Activated CD4-positive, alpha-beta T cell treated with anti-CD3 and anti-CD28 coated beads for 24 hours (primary cell): ENCODE measurements at places on chromosomes 2 and 18.

DNA sequence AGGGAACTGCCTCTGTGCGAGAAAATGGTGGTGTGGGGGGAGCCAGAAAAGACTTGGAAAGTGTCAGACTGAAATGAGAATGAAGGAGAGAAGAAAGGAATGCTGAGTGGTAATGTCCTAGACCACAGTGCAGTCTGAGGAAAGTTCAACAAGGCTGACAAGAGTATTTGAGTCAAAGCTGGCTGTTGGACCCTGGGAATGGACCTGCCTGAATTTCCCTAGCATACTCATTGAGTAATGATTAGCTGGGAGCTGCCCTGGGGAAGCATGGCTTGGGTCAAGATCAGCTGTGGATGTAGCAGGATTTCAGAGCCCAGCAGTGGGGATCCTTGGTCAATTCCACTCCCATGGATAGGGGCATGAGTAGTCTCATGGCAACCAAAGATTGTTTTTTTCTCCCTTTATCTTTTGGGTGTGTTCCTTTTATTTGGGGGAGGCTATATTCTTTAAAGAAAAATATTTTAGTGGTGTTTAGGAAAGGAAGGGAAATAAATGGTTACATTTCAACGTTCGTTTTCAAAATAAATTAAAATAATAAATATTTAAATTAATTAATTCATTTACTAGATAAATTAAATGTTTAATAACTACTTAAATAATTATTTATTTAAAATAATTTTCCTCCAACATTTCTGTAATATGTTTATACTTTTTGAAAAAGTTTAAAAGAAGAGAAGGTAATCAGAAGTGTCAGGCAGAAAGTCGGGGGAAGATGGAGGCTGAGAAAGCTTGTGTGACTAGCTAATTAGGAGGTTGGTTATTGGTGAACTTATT lies 15.9 kb upstream of the LHCGR start:
- no peak for DNase-seq

DNA sequence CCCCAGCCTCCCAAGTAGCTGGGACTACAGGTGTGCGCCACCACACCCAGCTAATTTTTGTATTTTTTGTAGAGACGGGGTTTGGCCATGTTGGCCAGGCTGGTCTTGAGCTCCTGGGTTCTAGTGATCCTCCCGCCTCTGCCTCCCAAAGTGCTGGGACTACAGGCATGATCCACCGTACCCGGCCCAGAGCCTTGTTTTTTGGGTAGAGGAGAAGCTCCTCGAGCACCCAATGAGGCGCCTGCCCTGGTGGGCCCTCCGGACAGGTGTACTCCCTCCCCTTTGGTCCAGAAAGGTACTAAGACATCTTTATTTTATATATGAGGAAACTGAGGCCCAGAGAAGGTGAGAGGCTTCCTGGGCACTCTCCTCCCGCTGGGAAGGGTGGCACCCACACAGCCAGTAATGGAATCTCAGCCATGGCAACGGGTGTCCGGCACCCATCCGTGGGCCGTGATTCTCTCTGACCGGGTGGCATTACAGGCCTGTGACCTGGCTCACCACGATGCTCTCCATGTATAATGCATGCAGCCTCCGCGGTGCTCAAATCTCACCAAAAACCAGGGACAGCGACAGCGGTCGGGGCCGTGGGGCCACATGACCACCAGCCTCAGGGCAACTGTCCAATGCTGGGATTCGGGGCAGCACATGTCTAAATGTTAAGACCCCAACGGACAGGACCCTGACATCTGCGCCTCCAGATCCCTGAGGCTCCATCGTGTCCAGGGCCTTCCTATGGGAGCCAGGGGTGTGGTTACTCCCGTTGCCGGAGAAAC lies 16.8 kb upstream of the KLHL30 start:
- DNase-seq, result no peak

GRCh38 chr18:22822841-22823508 lies 110.2 kb upstream of the RBBP8 start:
- DNase-seq, result no peak

DNA sequence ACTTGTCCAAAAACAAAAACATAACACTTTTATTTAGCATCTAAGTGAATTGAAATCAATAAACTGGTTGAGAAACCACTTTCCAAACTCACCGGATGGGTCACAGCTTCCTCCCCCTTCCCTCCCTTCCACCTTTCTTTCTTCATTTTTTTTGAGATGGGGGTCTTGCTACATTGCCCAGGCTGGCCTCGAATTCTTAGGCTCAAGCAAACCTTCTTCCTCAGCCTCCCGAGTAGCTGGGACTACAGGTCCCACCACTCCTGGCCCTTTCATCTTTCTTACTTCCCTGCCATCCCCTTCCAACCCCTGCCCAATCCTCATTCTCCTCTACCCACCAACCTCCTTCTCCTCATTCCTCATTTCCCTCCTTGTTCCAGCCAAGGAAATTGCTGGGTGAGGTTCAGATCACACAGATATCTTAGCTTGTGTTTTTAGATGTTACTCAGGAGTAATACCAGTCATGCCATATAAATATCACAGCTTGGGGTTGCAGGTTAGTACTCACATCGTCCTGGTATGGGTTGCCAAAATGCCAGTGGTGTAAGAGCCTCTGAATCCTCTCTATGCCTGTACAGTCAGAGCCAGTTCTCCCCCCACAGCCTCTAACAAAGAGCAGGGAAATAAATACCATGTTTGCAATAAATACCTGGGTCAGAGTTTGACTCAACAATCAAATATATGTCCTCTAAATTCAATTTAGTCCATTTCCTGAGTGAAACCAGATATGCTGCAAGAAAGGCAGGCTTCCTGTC lies 132.7 kb upstream of the NDUFV2 start:
- no peak for DNase-seq

- DNase-seq, result no peak
Measured at GRCh38 chr2:79513711-79514110, 860 bp downstream of the CTNNA2 start.

- DNase-seq, result no peak
Measured at GRCh38 chr2:99656994-99657393, 167.2 kb upstream of the REV1 start.

- no peak for DNase-seq
Measured at GRCh38 chr2:116719836-116720235, 1094.7 kb upstream of the DDX18 start.

DNA sequence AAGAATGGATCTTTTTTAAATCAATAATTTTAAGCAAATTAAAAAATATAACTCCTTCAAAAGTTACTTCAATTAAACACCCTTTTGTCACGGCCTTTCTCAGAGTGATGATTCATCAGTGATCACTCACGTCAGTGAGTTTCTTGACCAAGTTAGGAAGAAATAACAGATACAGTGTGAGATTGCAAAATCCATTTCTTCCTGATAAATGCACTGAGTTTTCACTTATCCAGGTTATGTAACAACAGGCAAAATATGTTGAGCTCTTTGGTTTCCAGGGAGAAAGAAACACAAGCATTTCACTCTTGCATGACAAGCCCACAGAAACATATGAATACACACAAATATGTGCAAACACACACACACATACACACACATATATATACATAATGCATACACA lies 195.9 kb upstream of the CYRIA start:
- DNase-seq, result no peak
